ENCODE measurements at places on chromosomes 3 and 15.
A peak's percentile ranks its signal among the peaks of the same experiment; 100 is the strongest.

- peak; percentile 57 for DNase-seq
Observed at GRCh38 chr3:58206406-58207011, 4.3 kb downstream of the DNASE1L3 start.

- no peak for DNase-seq
Observed at GRCh38 chr3:27025718-27026117, 343.5 kb downstream of the NEK10 start.

DNA sequence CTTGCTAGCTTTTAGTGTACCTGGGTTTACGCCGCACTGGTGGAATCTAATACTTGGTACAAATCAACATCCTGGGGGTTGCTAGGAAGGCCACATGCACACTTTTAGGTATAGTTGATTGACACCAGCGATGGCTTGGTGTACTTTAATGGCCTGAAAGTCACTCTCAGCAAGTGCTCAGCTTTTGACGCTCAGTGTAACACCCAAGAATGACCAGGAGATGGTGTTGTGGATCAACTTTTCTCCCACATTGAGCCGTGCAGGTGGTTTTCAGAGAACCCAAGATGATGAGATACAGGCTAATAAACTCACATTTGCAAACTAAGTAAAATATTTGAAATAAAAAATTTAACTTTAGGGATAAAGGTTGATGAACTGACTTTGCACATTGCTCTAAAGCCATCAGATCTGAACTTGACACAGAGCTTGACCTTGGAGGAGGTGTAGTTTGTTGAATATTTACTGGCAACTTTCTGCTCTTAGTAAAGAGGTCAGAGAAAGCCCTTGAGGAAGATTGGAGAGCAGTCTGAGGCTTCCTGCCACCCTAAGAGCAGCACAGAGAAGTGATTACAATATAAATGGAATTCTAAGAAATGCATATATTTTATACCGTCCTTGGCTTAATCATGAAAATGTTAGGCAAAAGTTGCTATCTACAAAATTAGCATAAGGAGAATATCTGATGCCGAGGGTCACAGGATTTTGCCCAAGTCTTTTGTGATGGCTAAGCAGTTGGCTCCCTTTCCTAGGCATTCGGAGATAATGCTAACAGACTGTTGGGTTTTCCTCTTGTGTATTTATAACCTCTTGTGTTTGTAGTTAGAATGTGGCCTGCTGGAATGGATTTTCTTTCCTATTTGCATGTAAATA is 143.4 kb upstream of the RASGRP1 start:
- peak; percentile 77 for DNase-seq

- DNase-seq: no peak
Observed at GRCh38 chr3:194931347-194931746, 245.7 kb downstream of the FAM43A start.

- peak; percentile 88 for DNase-seq
Observed at GRCh38 chr3:12658593-12659058, 5.3 kb downstream of the RAF1 start.

- DNase-seq: no peak
Observed at GRCh38 chr3:46129588-46130272, 78.4 kb downstream of the CCR1 start.

Data from fibroblast of upper back skin (primary cell).